ENCODE measurements at places on chromosomes 1 and 21. TPM values are rescaled to one million over a fixed set of nuclear protein-coding genes. Genes with fewer than 3 reads are reported as not detected.

Gene PKP1
- total RNA-seq, result not detected

Gene IRF6
- 0.07 TPM for total RNA-seq

- no peak overlapping the region for H3K27ac ChIP-seq
- no peak overlapping the region for H3K4me3 ChIP-seq
- H3K27me3 ChIP-seq, result no peaks in the 10 kb centered on the region
- H3K36me3 ChIP-seq, result no peaks in the 10 kb centered on the region
- H3K4me1 ChIP-seq, result no peaks in the 10 kb centered on the region
Measured at GRCh38 chr21:27584256-27584655, 617.4 kb upstream of the ADAMTS5 start.

- peaks cover 15% of the 10 kb centered on the region for H3K4me1 ChIP-seq
- peaks cover 2% of the 10 kb centered on the region for H3K27me3 ChIP-seq
- no peak for DNase-seq
- no peak overlapping the region for H3K27ac ChIP-seq
- no peak overlapping the region for H3K4me3 ChIP-seq
Measured at GRCh38 chr1:241675983-241676382, 23.9 kb downstream of the WDR64 start.

- peak; percentile 94 for DNase-seq
- peaks cover 4% of the 10 kb centered on the region for H3K36me3 ChIP-seq
- no peaks in the 10 kb centered on the region for H3K27me3 ChIP-seq
- H3K27ac ChIP-seq, result peak overlapping the region; percentile 96
- peak overlapping the region; percentile 70 for H3K4me3 ChIP-seq
Measured at GRCh38 chr1:2290595-2291510, 62.7 kb downstream of the SKI start.

All from activated CD4-positive, alpha-beta memory T cell treated with anti-CD3 and anti-CD28 coated beads for 36 hours (primary cell).